Upper lobe of right lung (tissue), 1 donor: ENCODE measurements at places on chromosomes 2 and 18. TPM values are rescaled to one million over a fixed set of nuclear protein-coding genes. Genes with fewer than 3 reads are reported as not detected.
A peak's percentile ranks its signal among the peaks of the same experiment; 100 is the strongest.

RAMP1 gene
- total RNA-seq = 11.1 TPM

LINC00305 gene
- total RNA-seq = not detected

TNFRSF11A gene
- 2.5 TPM for total RNA-seq

BOLL gene
- total RNA-seq = not detected

PLGLB1 gene
- 3.3 TPM for total RNA-seq

SERPINB11 gene
- total RNA-seq = not detected

FER1L5 gene
- 0.14 TPM for total RNA-seq

CNRIP1 gene
- 23.8 TPM for total RNA-seq

- no peak overlapping the region for H3K4me3 ChIP-seq
- no peaks in the 10 kb centered on the region for H3K4me1 ChIP-seq
- H3K36me3 ChIP-seq = peaks cover 23% of the 10 kb centered on the region
- DNase-seq = no peak
- no peak overlapping the region for H3K27ac ChIP-seq
These were observed 10.9 kb downstream of the PTGR3 start for GRCh38 chr18:75198036-75198435.

GRCh38 chr2:120953066-120953756, 217.5 kb downstream of the GLI2 start:
- H3K36me3 ChIP-seq = no peaks in the 10 kb centered on the region
- no peaks in the 10 kb centered on the region for H3K27me3 ChIP-seq
- H3K4me3 ChIP-seq = no peak overlapping the region
- no peaks in the 10 kb centered on the region for H3K4me1 ChIP-seq
- no peak overlapping the region for H3K27ac ChIP-seq

DNA sequence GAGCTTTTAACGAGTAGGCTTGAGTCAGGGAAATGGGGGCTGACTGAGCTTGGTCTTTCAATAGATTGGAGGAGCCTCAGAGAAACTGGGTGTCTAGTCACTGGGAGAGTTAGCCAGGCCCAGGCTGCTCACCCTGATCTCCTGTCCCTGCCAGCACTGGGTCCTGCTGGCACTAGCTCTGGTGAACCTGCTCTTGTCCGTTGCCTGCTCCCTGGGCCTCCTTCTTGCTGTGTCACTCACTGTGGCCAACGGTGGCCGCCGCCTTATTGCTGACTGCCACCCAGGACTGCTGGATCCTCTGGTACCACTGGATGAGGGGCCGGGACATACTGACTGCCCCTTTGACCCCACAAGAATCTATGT, 720 bp downstream of the KRTCAP3 start:
- H3K36me3 ChIP-seq = peaks cover 49% of the 10 kb centered on the region
- no peaks in the 10 kb centered on the region for H3K27me3 ChIP-seq
- H3K27ac ChIP-seq = peak overlapping the region; percentile 58
- DNase-seq = no peak

- DNase-seq = no peak
- H3K4me1 ChIP-seq = no peaks in the 10 kb centered on the region
- H3K27me3 ChIP-seq = no peaks in the 10 kb centered on the region
- H3K27ac ChIP-seq = no peak overlapping the region
These were observed 511.2 kb downstream of the DCDC2C start for GRCh38 chr2:4214444-4215205.

DNA sequence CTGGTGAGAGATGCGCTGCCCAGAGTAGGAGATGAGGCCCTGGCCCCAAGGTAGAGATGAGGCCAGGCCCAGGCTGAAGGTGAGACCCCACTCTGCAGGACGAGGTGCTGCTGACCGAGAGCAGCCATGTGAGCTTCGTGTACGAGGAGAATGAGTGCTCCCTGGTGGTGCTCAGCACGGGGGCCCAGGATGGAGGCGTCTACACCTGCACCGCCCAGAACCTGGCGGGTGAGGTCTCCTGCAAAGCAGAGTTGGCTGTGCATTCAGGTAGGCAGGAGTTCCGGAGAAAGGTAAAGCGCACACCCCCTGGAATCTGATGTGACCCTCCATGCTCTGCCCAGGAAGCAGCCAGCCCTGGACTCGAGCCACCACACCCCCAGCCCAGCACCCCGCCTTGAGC, 21.5 kb upstream of the GMPPA start:
- peaks cover 6% of the 10 kb centered on the region for H3K27me3 ChIP-seq
- H3K4me1 ChIP-seq = no peaks in the 10 kb centered on the region
- H3K36me3 ChIP-seq = no peaks in the 10 kb centered on the region
- H3K4me3 ChIP-seq = no peak overlapping the region

DNA sequence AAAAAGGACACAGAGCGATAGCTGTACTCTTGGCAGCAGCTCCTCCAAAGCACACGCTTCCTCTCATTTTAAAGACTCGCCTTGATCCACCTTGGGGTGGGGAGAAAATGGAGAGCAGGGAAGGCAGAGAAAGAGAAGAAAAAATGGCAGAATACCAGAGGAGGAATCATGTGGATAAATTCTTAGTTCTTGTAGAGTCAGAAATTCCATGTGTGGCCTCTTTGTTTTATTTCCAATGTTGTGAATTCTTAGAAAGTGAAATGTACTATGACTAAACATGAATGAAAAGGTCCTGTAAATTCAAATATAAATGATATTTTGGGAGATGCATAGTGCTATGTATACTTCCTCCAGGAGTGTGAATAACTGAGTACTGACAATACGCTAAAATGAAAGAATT, 89.7 kb upstream of the SESTD1 start:
- no peak for DNase-seq
- H3K4me3 ChIP-seq = no peak overlapping the region
- no peaks in the 10 kb centered on the region for H3K4me1 ChIP-seq
- H3K27me3 ChIP-seq = no peaks in the 10 kb centered on the region
- no peak overlapping the region for H3K27ac ChIP-seq
- no peaks in the 10 kb centered on the region for H3K36me3 ChIP-seq

GRCh38 chr18:3595369-3596273, 145.6 kb downstream of the TGIF1 start:
- no peaks in the 10 kb centered on the region for H3K27me3 ChIP-seq
- H3K27ac ChIP-seq = peak overlapping the region; percentile 98
- H3K4me1 ChIP-seq = peaks cover 50% of the 10 kb centered on the region
- H3K4me3 ChIP-seq = peak overlapping the region; percentile 60
